NCI-H1105 (cell line): ENCODE measurements at places on chromosomes 6 and 20.

DNA sequence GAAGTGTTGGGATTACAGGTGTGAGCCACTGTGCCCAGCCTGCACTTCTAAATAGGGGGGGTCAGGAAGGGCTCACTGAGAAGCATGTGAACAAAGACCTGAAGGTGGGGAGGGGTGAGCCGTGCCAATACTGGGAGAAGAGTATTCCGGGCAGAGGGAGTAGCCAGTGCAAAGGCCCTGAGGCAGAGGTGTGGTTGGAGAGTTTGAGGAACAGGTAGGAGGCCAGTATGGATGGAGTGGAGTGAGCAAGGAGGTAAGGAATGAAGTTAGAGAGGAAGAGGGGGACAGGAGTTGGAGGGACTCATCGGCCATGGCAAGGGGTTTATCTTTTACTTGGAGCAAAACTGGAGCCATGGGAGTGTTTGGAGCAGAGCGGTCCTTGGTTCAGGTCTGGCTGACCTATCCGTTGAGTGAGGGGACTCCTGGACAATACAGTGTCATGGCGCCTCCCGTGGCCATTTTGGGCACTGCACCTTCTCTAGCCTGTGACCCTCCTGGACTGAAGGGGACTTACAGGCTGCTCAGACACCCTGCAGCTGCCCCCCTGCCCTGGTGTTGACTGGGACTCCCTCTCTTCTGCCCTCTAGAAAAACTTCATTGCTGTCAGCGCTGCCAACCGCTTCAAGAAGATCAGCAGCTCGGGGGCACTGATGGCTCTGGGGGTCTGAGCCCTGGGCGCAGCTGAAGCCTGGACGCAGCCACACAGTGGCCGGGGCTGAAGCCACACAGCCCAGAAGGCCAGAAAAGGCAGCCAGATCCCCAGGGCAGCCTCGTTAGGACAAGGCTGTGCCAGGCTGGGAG, 12.1 kb downstream of the FOXS1 start:
- no peak for DNase-seq

DNA sequence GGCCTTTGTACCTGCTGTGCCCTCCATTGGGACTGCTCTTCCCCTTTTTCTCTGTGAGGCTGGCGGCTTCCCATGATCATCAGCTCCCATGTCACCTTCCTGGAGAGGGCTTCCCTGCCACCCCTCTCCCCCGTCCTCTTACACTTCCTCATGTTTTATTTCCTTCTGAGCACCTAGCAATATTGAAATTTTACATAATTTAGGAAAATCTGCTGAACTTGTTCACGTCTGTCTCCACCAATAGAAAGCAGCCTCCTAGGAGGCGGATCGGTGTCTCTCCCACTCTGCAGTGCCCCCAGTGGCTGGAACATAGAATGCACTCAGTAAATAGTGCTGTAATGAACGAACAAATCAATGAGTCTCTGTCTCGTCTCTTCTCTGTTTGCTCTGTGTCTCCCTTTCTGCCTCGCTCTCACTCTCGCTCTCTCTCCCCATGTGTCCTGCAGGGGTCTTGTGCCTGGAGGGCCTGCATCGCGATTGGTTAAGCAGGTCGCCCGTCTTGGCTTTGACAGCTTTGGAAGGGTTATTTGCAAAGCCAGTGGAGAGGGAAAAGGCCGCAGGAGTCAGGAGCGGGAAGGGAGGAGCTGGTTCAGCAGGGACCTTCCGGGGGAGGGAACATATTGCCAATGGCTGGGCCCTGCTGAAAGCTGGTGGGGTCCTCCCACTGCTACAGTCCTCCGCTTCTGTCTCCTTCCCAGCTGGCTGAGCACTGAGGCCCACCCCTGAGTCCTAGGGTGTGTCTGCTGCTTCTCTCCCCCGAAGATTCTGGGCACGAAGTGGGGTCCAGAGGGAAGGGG, 12.1 kb upstream of the OCSTAMP start:
- DNase-seq: peak; percentile 59

DNA sequence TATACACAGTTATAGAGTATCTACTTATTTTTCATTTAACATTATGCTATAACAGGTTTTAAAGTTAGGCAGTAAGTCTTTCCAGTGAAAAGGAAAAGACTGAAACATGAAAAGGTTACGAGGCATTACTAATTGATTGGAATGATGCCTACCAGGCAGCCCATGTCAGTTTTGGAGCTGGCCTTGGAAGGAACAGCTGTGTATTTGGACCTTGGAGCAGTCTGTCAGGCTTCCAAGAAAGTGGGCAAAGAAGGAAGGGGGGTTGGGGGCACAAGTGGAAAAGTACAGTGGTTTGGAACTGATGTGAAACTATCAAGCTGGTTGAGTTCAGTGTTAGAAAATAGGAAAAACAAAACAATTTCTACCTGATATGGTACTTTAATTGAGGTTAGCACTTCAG, 41.7 kb downstream of the SLC16A10 start:
- DNase-seq: no peak

GRCh38 chr6:8944548-8944947, 509.2 kb upstream of the SLC35B3 start:
- DNase-seq: no peak

DNA sequence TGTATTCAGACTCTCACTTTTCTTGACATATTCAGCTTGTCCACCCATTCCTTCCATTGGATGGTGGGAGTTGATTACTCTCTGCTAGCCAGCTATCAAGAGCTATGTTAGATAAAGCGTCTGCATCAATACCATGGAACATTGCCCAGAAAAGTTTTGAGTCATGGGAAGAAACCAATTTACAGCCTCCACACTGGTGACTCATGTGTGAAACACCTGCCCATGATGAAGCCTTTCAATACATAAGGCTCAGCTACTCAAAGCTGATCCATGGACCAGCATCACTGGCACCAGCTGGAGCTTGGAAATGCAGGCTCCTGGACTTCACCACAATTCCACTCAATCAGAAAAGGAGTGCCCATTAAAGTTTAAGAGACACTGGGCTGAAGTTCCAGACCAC, 16.1 kb downstream of the PLA2G7 start:
- no peak for DNase-seq

DNA sequence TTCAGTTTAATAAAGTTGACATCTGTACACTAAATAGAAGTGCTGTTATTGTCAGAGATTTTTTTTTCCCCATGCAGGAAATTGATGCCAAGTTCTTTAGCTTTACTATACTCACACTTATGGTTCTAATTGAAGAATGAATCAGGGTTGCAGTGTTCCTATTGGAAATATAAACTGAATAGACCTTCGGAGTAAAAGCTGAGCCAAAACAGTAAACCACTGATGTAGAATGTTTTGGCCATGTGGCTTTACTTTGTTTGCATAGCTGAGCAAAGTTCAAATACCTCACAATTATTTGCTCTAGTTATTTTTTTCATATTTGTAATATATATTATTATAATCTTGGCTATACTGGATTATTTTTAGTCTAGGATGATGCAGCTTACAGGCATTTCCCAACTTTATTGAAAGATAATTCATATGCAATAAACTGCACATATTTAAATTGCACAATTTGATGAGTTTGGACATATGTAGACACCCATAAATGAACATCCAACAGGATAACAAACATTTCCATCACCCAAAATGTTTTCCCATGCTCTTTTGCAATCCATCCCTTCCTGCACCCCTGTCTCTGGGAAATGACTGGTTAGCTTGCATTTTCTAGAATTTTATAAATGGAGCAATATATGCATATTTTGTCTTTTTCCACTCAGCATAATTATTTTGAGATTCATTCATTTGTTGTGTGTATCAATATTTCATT, 105.8 kb upstream of the NOX3 start:
- no peak for DNase-seq

DNA sequence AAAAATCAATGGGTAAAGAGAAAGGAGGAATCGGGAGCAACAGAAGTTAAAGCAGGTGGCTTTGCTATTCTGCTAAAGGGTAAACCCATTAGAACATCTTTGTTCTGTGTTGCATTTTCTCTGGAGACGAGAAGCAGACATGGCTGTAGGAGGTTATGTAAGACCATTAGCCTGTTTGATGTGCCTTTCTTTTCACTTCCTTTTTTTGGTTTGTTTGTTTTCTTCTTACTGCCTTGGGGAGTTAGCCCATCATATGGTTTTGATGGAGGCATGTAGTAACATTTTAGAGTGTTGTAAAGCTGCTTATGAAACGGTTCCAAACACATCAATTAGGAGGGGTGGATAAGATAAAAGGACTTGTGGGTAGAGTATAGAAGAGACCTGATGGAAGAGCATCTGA, 131.0 kb downstream of the DOK5 start:
- DNase-seq: no peak

DNA sequence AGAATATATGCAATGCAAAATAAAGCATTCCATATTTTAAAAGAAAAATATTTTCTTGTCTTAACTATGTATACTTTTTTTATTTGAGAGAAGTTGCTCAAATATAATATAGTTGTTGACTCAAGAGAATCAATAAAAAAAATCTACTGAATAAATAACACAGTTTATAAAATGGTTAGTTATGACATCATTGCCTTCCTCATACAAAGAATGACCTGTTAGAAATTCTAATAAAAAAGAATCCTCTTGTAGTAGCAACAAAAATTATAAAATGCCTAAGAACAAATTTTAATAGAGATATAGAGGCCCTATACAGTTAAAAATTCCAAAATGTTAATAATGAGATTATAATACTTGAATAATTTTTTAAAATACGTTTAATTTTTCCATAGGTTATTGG, 96.5 kb upstream of the AHI1 start:
- no peak for DNase-seq

DNA sequence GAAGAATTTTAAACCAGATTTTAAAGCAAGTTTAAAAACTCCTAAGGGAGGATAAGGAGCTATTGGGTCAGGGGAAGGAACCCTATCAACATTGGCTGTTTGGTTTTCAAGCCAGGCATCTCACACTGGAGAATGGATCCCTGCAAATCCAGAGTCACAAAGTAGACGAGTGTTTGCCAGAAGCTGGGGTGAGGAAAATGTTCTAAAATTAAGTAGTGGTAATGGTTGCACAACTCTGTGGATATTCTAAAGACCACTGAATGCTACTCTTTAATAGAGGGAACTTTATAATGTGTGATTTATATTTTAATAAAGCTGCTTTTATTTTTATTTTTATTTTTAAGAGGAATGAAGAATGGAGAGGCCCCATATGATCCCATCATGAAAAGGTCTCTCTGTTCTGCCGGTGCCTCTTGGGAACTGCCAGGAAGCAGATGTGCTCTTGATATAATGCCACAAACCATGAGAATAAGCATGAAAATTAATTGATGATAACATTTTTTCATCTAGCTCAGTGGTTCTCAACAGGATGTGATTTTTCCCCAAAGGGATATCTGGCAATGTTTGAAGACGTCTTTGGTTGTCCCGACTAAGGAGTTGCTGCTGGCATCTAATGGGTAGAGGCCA, 379.0 kb upstream of the CNR1 start:
- DNase-seq: no peak

- no peak for DNase-seq
These were observed 10.9 kb downstream of the HIVEP2 start for GRCh38 chr6:142934106-142934505.

- DNase-seq: no peak
These were observed 208.7 kb upstream of the PREP start for GRCh38 chr6:105611606-105612005.

GRCh38 chr6:111777357-111777756, 95.9 kb downstream of the FYN start:
- DNase-seq: no peak

DNA sequence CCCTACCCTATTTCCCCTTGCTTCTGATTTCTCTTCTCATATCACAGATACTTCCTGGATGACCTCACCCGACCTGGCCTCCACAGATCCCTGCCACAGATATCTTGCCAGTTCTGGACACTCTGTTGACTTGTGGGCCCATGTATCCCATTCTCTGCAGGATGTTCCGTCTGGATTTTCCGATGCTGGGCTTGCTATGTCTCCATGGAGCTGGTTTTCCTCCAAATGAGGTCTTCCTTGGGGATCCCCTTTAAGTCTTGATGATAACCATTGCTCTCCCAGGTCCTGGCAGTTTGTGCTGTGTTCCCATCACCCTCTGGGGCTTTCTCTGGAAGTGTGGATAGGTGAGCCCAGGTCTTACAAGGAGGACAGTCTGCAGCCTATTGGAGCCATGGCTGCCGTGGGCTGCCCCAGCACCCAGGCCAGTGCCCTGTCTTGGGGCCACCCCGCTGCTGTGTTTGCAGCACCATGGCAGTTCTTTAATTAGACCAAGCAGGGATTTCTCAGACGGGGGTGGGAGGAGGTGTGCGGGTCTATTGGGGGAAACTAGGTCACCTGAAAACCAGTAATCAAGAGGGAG, 23.9 kb downstream of the PPP1R16B start:
- no peak for DNase-seq

- DNase-seq: no peak
These were observed 2.4 kb downstream of the EDEM2 start for GRCh38 chr20:35144694-35145093.

GRCh38 chr20:21523895-21524294, 10.0 kb upstream of the NKX2-2 start:
- DNase-seq: no peak

DNA sequence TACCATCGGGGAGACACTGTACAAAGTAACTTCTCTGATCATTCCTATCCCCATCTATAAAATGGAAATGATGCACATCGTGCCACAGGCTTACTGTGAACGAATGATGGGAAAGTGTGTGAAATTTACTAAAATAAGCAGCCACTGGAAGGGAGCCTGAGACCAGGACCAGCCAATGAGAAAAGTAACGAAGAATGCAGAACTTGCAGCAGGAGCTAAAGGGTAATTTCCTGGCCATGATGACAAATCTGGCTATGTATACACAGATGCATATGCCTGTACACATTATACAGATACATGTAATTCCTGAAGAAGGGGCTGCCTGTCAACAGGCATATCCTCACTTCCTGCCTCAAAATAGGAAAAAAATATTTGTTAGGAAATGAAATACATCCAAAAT, 47.4 kb downstream of the GMDS start:
- DNase-seq: no peak

DNA sequence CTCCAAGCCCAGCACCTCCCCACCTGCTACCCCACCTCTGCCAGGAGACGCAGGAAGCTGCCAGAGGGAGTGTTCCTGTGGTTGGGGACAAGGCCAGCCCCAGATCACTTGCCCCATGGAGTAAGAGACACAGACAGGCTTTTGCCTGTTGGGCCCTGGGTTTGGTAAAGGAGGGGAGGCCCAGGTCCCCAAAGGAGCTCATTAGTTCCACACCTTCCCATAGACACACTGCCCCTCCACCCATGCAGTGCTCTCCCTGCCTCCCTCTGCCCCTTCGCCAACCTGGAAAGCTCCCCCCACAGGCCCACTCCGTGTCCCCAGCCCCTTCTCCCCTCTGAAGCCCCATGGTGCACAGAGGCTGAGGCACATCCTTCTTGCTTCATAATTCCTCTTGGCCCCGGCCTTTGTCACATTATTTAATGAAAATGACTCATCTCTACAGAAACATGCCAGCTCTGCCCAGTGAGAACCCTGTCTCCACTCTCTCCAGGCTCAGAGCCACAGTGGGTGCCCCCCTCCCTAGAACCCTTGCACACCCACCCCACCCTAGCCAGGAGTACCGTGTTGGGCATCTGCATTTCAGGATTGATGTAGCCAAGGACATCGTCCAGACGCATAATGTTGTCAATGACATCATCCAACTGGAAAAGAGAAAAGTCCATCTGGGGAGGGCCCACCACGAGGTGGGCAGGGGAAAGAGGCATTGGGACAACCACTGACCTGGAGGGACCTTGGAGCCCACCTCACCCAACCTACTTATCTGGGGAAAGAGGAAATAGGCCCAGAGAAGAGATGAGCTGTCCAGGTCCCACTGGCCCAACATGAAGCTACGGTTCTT, 46.0 kb downstream of the TFEB start:
- DNase-seq: no peak
